ENCODE measurements at places on chromosomes 2 and 18. TPM values are rescaled to one million over a fixed set of nuclear protein-coding genes. Genes with fewer than 3 reads are reported as not detected.

GRCh38 chr2:232349946-232350635 lies 28.5 kb upstream of the ALPP start:
- DNase-seq = peak; percentile 15

GRCh38 chr18:12579775-12580174 lies 78.1 kb downstream of the SPIRE1 start:
- DNase-seq = no peak

- no peak for DNase-seq
Observed at GRCh38 chr2:11242542-11243174, 87.4 kb downstream of the SLC66A3 start.

GRCh38 chr18:12958478-12958877 lies 10.7 kb downstream of the SEH1L start:
- no peak for DNase-seq

DNA sequence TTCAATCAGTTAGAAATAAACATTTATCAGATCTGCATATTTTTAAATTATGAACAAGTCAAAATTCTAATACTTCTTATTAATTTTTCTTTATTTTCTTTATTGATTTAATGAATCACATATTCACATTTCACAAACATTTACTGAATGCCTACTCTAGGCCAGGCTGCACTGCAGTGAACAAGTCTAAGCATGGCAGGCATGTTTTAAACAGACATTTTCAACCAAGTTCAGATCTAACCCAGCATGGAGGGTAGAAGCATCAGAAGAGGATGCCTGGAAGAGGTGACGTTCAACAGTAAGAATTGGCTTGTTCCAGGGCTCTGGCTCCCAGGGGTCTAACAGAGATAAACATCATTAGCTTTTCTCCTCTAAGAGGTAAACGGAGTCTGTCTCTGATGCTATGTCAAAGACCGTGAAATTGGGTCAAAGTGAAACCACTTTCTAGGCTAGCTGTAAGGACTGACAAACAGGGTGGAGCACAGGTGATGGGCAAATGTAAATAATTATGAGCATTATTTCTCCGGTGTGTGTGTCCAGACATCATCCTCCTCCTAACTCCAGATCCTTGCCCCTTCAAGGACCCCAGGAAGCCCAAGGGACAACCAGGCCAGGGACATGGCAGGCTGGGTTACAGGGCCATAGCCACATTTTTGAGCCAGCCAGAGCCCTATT lies 50.6 kb downstream of the UNC50 start:
- no peak for DNase-seq

DNA sequence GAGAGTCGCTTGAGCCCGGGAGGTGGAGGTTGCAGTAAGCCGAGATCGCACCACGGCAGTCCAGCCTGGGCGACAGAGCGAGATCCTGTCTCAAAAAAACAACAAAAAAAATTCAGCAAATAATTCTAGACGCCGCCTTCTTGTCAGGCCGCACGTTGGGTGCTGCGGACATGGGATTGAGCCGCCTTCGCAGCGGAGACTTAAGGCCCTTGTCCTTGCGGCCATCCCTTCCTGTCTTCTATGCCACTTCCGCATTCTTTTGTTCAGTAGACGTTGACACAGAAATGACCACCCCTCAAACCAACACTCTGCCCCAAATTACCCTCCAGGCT lies 15.8 kb downstream of the PTPN18 start:
- peak; percentile 50 for DNase-seq

- no peak for DNase-seq
Observed at GRCh38 chr2:50097148-50097547, 934.8 kb downstream of the NRXN1 start.

DNA sequence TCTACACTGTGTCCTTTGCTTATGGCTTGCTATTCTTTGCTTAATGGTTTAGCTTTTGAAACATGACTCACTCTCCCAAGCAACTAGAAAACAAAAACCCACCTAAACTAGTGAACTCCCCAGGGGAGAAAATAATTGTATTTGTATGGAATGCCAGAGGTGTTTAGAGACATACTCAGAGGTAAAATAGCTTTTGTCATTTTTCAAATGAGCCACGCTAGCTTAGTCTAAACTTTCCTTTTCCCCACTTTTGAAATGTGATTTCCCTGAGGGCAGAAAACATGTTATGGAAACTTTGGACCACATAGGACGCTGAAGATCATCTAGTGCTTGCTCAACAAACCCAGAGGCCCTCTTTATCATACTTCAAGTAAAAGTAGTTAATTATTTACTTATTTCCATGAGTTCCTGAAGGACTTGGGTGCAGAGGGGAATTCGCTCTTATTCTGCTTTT lies 16.5 kb upstream of the CYTIP start:
- DNase-seq = no peak

- no peak for DNase-seq
Observed at GRCh38 chr2:178700922-178701342, 106.3 kb downstream of the TTN start.

DNA sequence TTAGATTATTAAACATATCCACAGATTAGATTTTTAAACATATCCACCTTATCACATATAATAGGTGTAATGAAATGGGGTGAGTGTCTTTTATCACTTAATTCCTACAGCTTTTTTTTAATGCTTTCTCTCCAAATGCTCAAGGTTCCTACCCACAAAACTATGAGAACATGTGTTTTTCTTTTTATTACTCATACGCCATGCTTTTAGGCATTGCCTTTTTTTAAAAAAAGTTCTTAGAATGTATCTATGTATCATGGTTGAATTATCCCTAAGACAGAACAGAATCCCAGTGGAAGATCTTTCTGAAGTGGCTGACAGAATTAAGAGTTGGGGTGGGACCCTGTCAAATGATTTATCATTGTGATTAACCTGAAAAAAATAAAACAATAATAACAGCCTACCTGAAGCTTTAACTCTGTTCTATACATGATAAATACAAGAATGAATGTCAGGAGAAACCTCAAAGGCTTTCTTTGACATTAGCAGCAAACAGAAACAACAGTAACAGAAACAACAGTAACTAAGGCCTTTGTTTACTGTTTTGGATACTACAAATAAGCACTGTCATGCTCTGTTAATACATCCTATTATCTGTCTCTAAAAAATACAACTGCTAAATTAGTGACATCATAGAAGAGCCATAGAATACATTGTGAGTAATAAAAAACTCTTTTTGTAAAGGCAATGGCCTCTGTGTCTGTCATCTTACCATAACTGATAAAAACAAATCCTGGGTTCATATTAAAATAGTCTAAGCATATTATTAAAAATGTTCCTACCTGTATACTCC lies 4.1 kb upstream of the ZNF397 start:
- no peak for DNase-seq

- DNase-seq = no peak
Observed at GRCh38 chr2:190786404-190787166, 94.0 kb upstream of the GLS start.

DNA sequence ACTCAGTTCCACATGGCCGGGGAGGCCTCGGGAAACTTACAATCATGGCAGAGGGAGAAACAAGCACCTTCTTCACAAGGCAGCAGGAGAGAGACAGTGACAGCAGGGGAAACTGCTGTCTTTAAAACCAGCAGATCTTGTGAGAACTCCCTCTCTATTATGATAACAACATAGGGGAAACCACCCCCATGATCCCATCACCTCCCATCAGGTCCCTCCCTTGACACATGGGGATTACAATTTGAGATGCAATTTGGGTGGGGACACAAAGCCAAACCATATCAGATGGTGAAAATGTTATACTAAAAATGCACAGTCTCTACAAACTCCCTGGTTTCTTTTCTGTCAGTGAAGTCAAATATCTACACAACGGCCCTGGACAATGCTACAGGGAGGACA lies 9.2 kb downstream of the TMEM18 start:
- DNase-seq = no peak

GRCh38 chr2:113818382-113818951 lies 62.0 kb upstream of the SLC35F5 start:
- peak; percentile 46 for DNase-seq

DNA sequence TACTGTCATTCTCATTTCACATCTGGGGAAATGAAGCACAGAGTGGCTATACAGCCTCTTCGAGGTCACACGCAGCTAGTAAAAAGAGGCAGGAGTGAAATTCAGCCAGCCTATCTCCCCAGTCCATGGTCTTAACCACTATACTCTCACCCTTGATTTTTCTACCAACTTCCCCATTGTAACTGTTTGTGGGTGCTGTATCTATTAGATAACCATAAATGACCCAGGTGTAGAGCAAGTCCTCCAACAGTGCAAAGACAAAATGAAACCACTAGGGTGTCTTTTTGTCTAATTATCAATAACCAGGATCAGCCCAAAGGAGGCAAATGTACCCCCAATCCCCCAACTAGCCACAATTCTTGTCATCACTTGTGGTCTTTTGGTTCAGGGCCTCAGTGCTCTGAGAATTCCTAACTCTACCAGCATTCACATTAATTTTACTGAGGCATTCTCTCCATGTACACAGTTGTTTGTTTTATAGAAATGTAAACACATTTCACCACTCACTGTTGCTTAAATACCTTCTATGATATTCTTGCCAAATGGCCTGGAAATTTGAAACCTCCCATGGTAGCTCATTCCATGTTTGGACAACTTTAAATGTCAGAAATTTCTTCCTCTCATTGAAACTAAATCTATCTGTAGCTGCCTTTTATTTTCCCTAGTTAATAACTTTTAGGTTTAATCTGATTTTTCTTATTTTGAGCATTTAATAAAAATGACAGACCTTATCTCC lies 58.7 kb downstream of the SLC40A1 start:
- no peak for DNase-seq

DNA sequence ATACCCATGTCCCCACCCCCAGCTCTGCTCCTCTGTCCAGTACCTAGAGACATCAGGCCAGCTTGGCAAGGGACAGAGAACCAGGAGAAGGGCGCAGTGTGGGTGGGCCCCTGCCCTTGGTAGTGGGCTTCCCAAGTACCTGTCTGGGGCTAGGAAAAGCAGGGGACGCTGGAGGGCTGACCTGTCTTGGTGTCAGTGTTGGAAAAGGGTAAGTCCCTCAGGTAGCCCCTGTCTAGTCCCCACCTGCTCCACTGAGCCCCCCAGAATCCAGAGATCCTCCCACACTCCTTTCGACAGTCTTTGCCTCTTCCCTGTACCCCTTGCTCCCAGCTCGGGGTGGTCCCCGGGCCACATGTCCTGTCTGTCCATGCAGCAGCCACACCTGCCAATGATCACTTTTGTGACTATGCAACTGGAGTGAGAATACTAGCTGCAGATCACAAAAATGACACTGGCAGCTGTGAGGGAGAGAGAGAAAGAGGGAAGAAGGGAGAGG lies 14.6 kb downstream of the DNAJB2 start:
- no peak for DNase-seq

GRCh38 chr2:150548527-150548926 lies 61.1 kb upstream of the RND3 start:
- DNase-seq = no peak

DNA sequence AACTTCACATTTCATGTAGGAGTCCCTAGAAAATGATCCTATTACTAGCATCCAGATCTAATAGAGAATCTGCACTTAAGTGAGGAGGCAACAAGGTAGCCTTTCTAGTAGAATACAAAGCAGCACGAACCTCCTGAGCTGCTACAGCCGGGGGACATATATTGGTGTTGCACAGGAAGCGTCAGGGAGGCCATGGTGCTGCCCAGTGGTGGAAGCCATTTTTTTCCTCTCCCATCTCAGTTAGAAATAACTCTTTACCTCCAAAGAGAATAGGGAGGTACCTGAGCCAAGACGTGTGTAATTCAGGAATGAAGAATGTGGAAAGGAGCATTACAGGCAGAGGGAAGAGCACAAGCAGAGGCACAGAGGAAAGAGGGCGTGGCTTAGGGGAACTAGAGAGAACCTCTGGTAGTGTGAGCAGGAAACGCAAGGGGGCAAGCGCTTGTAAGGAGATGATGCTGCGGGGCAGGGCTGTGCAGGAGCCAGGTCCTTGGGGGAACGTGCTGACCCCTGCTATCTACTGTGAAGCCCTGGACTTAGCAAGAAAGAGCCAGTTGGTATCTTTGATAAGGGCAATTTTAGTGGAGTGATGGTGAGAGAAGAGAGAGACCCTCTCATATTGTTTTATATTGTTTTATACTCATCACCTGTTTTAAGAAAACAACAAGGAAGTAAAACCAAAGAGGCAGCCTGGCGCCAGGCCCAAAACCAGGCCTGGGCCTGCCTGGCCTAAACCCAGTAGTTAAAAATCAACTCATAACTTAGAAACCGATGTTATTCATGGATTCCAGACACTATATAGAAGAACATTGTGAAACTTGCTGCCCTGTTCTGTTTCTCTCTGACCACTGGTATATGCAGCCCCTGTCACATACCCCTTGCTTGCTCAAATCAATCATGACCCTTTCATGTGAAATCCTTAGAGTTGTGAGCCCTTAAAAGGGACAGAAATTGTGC lies 50.0 kb upstream of the TTC39C start:
- DNase-seq = no peak

DNA sequence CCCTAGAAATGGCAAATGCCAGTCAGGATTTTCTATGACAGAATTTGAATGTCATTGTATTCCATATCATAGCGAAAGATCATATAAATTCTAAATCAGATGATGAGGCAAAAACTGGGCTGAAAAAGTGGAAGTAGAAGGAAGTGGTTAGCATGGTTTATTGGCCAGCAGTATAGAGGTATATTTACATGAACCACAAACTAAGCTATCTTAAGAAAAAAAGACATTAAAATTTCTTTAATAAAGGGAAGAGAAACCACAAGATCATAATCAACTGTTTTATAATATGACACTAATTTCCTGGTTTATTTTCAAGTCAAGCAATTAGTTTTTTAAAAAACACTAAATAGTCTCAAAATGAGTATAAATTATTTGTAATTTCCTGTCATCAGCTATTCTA lies 123.2 kb upstream of the LRP1B start:
- DNase-seq = no peak

GRCh38 chr2:104344985-104345384 lies 508.9 kb upstream of the POU3F3 start:
- DNase-seq = no peak

GRCh38 chr2:50641633-50642032 lies 390.3 kb downstream of the NRXN1 start:
- no peak for DNase-seq

DNA sequence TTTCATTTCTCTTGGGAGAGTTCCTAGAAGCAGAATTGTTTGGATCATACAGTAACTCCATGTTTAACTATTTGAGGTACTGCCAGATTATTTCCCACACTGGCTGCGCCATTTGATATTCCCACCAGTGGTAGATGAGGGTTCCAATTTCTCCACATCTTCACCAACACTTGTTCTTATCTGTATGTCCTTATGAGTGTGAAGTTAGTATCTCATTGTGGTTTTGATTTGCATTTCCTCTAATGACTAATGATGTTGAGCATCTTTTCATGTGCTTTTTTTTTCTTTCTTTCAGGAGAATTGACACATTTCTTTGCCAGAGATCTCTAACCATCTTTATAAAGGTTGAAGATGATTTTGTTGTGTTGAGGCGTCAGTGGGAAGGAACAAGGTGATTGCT lies 4.1 kb upstream of the MGAT5 start:
- DNase-seq = no peak

- DNase-seq = peak; percentile 79
Observed at GRCh38 chr18:6414118-6414722, 491 bp downstream of the L3MBTL4 start.

The DYTN gene
- not detected for total RNA-seq

The PIEZO2 gene
- total RNA-seq = 1.7 TPM

The SLC39A6 gene
- total RNA-seq = 17.6 TPM

The PROC gene
- not detected for total RNA-seq

The LRRC30 gene
- not detected for total RNA-seq

The FIGN gene
- total RNA-seq = 13.2 TPM

The RSAD2 gene
- total RNA-seq = 8.0 TPM

Measured in left cardiac atrium (tissue), 4 donors.